ENCODE measurements at places on chromosomes 2 and 18.

DNA sequence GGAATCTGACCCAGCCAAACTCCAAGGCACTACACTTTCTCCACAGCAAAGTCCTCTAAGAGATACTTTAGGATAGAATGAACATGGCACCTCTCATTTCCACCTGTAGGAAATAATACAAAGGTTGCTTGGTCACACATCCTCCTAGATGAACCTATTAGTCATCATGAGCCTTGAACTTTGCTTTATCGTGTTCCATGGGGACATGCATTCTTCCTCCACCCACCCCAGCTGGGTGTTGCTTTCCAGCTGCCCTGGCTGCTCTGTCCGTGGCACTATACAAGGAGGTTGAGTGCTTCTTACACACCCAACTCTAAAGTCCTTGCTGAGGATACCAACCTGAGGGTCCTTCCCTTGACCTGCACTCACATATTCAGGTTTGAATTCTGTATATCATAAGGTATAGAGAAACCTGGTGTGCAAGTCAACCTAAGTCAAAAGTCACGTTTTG, 52.7 kb downstream of the SPRED2 start:
- no peak for DNase-seq

- DNase-seq = no peak
Measured at GRCh38 chr18:31577195-31577594, 14.5 kb upstream of the TTR start.

- no peak for DNase-seq
Measured at GRCh38 chr2:234967870-234968208, 16.0 kb downstream of the SH3BP4 start.

- DNase-seq = no peak
Measured at GRCh38 chr18:40249390-40250080, 1705.5 kb upstream of the PIK3C3 start.

DNA sequence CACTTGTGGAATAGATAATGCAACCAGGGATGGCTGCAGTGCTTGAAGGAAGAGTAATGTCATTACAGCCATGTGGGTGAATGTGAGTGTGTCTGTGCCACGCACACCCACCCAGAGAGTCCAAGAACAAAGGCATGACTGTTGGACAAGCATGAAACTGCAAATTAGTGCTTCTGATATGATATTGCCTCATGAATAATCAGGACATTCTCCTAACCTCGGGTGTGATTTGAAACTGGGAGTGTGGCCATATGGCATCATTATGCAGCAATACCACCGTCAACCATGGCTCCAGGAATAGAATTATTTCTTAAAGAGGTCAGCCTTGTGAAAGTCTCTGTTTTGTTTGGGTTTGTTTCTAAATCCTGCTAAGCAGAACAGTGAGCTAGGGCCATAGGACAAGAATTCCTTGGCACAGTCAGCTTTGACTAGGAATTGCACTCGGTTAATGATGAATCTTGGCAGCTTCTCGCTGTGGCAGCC, 678.0 kb upstream of the RAB6C start:
- no peak for DNase-seq

DNA sequence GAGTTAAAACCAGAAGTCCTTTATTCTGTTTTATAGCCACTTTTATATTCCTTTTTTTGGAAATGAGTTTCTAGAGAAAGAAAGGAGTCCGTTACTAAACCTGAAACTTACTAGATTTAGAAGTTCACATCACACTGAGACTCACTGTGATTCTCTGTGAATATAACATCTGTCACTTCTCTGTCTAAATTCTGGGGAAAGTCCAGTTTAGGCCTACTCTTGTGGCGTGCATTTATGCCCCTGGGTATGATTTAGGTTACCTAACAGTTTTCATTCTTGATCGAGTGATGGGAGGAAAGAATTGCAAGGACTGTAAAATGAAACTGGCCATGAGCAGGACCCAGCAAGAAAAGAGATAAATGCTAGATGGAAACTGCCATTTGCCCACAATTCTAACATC, 449.6 kb downstream of the SPAG16 start:
- no peak for DNase-seq
